ENCODE measurements at places on chromosomes 3 and 15.

GRCh38 chr15:63869371-63870042 is 35.8 kb upstream of the HERC1 start:
- no peak for DNase-seq

GRCh38 chr3:15638891-15639262 is 37.3 kb downstream of the BTD start:
- DNase-seq: no peak

GRCh38 chr3:9280451-9281219 is 31.2 kb upstream of the SRGAP3 start:
- peak; percentile 18 for DNase-seq

GRCh38 chr3:88480822-88481221 is 331.1 kb downstream of the C3orf38 start:
- DNase-seq: no peak

GRCh38 chr15:63506537-63507035 is 2.2 kb downstream of the USP3 start:
- DNase-seq: no peak

GRCh38 chr3:135944831-135945230 is 20.7 kb upstream of the PPP2R3A start:
- DNase-seq: no peak

DNA sequence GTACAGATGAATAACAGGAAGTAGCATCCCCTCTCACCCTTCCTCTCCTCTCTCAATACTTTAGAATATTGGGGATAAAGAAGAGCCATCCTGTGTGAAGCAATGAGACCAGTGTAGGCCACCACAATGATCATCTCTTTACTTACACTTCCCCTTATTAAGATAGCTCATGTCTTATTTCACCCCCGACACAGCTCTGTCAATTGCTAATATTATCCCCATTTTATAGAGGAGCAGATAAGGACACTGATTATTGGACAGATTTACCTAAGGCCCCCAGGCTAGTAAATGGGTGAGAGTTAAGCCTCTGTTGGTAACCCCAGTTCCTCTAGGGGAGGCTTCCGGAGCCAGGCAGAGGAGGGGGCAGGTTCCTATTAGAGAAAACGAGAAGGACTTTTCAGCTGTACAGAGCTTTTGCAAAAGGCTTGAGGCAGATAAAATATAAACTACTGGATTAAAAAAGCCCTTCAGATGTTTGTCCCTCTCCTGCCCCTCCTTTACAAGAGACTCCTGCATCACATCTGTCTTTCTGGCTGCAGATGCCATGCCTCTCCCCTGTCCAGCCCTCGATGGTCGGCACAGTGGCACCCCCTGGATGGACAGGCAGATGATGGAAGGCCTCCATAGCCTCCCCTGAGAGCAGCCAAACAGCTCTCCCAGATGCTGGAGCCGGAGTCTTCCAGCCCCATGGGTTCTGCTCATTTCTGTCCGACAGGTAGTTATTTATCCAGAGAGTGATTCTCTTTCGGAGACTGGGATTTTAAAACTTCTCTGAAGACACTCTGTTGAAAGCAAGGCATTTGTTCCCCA is 49.4 kb upstream of the LCTL start:
- no peak for DNase-seq

- no peak for DNase-seq
These were observed 3.9 kb upstream of the PARP14 start for GRCh38 chr3:122676759-122677158.

- DNase-seq: no peak
These were observed 27.6 kb upstream of the ANKDD1A start for GRCh38 chr15:64883997-64884511.

- no peak for DNase-seq
These were observed 123.3 kb upstream of the RASGRP1 start for GRCh38 chr15:38687775-38688495.

DNA sequence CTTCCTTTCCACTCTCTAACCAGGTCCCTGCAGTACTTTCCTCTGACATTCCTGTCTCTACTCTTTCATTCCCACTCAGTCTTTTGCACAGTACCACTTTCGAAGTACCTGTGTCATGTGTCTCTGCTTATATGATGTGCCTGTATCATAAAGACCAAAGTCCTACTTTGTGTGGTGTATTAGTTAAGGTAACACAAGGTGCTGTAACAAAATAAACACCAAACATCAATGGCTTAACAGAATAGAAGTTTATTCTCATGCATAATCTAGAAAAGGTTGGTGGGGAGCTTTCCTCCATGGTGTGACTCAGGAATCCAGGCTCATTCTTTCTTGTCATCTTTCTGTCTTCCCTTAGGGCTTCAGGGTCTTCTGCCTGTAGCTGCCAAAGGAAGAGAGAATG is 3.3 kb downstream of the TMED3 start:
- no peak for DNase-seq

DNA sequence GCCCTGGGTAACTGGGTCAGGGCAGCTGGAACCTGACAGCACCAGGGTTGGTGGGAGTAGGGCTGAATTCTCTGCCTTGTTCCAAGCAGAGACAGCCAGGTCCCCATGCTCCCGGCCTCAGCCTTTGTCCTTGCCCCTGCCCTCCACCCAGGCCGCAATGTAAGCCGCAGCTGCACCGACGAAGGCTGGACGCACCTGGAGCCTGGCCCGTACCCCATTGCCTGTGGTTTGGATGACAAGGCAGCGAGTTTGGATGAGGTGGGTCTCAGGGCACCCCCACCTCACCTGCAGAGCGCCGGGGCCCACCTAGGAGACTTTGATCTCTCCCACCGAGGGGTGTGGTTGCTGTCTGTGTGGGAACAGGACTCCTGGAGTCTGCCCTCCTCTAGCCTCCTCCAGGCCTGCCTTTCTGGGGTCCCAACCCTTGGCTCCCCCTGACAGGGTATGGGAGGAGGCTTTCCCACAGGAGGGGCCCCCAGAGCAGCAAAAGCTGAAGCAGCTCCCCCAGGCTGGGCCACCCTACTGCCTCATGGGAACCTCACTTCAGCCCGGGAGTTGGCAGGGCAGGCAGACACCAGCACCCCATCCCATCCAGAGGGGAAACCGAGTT is 23.4 kb downstream of the VIPR1 start:
- DNase-seq: no peak

DNA sequence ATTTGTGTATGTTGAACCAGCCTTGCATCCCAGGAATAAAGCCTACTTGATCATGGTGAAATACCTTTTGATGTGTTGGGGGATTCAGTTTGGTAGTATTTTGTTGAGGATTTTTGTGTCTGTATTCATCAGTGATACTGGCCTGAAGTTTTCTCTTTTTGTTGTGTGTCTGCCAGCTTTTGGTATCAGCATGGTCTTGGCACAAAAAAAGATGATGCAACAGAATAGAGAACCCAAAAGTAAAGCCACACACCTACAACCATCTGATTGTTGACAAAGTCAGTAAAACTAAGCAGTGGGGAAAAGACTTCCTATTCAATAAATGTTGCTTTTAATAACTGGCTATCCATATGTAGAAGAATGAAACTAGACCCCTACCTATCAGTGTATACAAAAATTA is 77.6 kb downstream of the TCF12 start:
- DNase-seq: no peak

DNA sequence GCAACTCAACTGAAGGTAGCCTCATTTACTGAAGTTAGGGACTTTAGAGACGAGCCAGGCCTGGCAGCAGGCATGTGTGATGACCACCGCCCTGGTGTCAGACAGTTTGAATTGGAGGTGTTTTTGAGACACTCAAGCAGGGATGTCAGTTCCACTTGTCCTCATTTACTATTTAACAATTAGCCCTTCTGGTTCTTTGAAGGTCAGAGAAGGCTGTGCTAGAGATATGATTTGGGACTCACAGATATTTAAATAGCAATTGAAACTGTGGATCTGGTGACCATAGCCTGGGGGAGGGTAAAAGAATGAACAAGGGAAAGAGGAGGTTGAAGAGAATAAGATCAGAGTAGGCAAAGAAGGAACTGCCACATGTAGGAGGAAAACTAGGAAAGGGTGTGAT is 74.6 kb downstream of the REC114 start:
- no peak for DNase-seq

- no peak for DNase-seq
These were observed 6.9 kb upstream of the SACM1L start for GRCh38 chr3:45682311-45682710.

DNA sequence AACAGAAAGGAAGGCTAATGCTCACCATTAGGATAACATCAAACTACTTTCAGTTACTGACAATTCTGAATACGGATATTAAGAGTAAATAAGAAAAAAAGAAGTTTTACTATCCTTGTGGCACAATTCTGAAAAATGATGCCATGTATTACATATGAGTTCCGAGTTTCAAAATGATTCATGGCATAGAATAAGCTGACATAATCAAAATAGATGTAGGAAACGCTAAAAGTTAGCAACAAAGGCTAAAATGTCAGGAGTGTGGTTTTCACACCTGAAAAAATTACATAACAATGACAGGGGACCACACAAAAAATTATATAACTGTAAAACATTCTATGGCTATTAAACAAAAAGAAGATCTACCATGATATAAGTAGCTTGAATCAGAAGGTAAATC is 1131.9 kb downstream of the OTOL1 start:
- DNase-seq: no peak

- DNase-seq: no peak
These were observed 583.0 kb upstream of the GOLIM4 start for GRCh38 chr3:168678730-168679129.

- no peak for DNase-seq
These were observed 11.3 kb upstream of the GLCE start for GRCh38 chr15:69149163-69149562.

DNA sequence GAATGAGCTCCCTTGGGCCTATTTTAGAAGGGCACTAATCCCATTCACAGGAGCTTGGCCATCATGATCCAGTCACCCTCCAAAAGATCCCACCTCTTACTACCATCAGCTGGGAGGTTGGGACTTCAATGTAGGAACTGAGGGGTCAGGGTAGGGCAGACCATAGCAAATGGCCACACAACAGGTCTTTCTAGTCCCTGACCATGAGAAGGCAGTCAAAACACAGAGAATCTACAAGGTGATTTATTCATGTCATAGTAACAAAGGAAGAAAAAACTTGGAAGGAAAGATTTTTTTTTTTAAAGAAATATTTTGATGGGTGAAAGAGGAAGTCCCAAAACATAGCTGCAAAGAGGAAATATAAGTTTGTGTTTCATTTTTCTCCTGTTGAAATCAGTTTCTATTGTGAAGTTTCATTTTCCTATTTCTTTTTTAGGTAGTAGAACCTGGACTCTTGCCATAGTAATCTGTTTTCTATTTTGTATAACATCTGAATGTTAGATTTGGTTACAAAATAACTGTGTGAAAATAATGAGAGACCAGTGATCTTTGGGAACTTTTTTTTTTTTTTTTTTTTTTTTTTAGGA is 23.5 kb upstream of the TNFSF10 start:
- DNase-seq: no peak

- DNase-seq: peak; percentile 63
These were observed at the start of gene UBE2E2 for GRCh38 chr3:23202921-23203707. TSS of gene UBE2E2 (plus strand) at chr3:23203327.

GRCh38 chr3:149541091-149541491 is 66.6 kb downstream of the TM4SF4 start:
- no peak for DNase-seq

- no peak for DNase-seq
These were observed 34.4 kb downstream of the BOC start for GRCh38 chr3:113245761-113246161.

DNA sequence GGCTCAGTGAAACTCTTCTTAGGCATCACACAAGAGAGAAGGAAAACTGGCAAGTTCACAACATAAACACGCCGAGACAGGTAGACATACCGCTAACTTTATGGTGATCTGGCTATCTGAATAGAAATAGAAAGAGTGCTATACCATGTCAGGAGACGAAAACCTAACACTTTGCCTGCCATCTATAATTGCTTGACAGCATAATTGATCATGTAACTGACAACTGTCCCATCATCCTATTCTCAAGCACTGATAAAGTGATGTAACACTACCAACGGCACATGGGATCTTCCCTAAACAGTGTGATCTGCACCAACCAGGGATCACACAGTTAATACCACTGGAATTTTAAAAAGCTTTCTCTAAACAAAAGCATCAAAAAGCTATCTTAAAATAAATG is 270.9 kb upstream of the NSMCE3 start:
- DNase-seq: no peak

DNA sequence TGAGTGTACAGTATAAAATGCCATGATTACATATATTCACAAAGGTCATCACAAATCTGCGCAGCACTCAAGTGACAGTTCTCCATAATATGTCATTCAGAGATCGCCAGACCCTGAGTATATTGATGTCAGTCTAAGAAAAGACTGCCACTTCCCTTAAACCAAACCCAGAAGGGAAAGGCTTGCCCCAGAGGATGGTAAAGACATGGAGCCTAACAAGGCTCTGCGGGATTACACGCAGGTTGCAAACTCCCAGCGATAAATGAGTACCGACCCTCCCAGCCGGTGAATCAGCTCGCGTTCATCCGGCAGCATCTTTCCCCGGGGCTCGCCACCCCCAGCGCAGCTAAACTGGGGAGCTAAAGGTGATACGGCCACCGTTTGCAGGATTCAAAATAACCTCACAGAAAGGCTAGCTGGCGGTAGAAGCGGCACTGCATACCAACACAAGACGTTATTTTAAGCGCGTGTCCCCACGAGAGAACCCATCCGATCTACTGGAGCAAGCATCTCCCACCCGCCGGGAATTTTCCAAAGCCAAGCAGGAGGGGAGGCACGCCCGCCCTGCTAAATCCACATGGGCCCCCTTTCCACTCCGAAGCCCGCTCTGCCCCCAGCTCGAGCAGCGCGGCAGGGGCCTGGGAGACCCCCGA is 643 bp downstream of the MYO5A start:
- DNase-seq: no peak

DNA sequence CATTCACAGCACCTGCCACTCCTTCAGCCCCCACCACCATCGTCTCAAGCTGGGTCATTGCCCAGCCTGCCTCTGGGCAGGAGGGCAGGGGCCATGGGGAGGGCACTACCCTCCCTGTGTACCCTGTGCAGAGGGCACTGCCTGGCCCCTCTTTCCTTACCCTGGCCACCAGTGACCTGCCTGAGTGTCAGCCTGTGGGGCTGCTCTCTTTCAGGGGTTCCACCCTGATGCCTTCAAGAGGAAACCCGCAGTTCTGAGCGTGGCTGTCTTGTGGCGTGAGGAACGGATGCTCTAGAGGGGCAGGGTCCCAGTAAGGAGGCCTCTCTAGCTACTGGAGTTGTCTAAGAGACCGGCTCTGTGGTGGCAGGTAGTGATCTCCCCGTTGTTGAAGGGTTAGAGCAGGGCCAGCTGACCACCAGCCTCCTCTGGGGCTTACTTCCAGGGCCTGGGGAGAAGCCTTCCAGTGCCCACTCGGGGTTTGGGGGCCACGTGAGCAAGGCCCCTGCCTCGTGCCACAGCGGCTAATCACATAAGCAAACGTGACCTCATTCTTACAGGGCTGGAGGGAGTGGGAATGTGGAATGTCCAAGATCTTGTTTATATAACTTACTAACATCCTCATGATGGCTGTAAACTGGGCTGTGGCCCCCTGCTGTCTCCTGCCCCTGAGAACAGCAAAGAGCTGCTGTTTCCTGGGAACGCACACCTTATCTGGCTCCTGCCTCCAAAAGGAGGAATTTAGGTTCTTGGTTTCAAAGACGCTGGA is 31.4 kb upstream of the SEC13 start:
- no peak for DNase-seq

GRCh38 chr3:152771120-152771519 is 63.8 kb upstream of the P2RY1 start:
- DNase-seq: no peak
